ENCODE measurements at places on chromosomes 12 and 14.

DNA sequence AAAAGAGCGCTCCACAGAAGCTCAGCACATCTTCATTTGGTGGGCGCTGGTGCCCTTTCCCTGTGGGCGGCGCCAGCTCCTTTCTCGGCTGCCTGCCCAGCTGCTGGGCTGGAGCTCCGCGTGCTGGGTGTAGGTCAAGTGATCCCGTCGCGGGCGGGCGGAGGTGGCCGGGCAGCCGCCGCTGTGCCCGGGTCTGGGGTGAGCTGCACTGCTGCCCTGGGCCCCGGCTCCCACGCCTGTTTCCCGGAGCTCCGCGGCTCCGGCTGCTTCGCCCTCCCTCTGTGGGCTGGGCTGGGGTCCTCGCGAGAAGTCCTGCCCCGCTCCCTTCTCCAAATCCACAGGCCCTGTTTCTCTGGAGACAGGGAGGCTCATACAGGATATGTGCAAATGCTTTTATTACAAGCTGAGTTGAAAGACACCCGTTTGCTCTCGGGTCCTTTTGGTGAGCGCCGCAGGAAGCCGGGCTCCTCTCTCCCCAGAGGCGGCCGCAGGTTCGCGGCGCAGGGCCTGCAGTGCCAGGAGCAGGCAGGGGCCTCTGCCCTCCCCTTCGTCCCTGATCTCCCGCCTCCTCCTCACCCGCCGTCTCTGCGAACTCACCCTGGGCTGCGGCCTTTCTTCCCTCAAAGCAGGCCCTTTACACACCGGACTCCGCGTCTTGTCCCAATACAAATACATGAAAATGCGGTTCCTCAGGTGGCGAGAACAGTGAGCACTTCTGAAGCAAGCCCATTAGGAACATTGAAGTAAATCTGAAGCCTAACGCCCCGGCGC is 67.8 kb upstream of the CAPRIN2 start:
- DNase-seq: no peak

DNA sequence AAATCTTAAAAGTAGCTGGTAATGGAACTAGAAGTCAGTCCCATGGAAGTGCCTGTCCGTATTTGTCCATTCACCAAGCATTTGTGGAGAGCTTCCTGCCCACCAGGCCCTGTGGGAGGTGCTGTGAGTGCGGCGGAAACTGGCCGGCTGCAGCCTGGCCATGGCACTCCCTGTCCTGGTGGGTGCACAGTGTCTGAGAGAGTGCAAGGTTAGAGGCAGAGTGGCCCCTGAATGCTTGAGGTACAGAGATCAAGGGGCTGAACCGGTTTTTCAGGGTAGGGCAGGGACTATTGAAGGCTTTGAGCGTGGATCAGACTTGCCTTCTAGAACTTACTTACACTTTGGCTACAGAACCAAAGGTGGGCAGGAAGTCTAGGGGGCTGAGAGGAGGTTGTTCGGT is 92.9 kb downstream of the ESR2 start:
- DNase-seq: no peak

DNA sequence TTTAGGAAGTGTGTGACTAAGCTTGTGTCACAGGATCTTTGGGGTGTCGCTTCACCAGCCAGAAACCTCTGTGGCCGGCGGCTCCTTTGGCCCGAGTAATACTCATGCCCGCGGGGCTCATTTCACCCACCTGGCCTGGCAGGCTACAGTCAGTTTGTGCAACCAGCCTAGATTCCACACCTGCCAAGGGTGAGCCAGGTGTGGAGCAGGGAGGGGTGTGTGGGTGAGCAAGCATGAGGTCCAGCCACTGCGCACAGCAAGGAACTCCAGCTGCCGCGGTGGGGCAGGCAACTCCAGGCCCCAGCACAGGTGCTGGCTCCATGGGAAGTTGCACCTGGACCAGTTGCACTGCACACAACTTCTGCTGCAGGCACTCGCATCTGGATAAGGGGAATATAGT is 462.3 kb upstream of the LRFN5 start:
- DNase-seq: no peak

DNA sequence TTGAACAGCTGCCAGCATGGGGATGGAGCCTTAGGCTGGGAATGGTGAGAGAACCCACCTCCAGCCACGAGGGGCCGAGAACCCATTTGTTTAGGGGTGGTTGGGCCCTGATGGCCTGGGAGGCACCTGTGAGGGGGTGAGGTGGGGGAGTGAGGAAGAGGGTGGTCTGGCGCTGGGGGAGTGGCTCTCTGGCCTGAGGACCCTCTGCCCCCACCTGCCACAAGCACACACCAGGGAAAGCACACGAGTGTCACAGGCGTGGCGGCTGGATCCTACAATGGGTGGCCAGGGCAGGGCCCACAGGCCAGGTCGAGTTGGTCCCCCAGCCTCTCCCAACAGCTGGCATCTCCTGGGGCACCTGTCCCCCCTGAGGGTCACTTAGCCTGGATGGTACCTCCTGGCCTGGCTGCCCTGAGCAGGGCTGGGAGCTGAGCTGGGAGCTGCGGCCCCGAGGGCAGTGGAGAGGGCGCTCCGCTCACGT is 340.5 kb downstream of the TMEM121 start:
- no peak for DNase-seq

All from Panc1 (cell line).